ENCODE measurements at places on chromosomes 11 and 22.

- DNase-seq, result no peak
Measured at GRCh38 chr22:38638216-38638615, 18.0 kb downstream of the FAM227A start.

- no peak for DNase-seq
Measured at GRCh38 chr22:41939981-41940831, 6.7 kb downstream of the CENPM start.

GRCh38 chr11:73141309-73142127 lies 600 bp downstream of the FCHSD2 start:
- no peak for DNase-seq

DNA sequence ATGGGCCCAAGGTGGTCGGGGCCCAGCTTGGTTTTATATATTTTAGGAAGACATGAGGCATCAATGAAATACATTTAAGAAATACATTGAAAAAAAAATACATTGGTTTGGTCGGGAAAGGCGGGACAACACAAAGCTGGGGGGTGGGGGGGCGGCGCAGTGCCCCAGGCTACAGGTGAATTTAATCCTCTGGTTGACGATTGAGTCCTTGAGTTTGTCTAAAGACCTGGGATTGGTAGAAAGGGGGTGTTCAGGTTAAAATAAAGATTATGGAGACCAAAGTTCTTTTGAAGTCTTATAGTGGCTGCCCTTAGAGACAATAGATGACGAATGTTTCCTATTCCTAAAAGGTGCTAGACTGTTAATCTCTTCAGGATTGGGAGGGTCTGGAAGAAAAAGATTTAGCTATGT lies 3.1 kb downstream of the IFITM1 start:
- no peak for DNase-seq

DNA sequence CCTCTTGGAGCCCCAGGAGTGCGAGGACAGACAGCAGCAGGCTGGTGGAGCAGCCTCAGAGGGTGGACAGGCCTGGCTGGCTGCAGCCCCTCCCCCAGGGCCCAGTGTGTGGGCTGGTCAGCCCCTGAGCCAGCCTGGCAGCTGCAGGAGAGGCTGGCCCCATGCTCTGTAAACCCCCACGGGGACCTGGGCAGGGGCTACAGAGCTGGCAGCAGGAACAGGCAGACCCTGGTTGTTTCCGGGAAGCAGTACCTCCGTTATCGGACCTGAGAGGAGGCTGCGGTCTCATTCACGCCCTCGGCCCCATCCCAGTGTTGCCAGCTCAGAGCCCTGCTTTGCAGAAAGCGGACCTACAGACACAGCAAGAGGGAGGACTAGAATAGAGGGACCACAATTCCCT lies 38.5 kb upstream of the COMT start:
- no peak for DNase-seq

GRCh38 chr11:7671347-7672215 lies 1.7 kb downstream of the CYB5R2 start:
- no peak for DNase-seq

GRCh38 chr11:49424136-49424535 lies 215.7 kb upstream of the FOLH1 start:
- no peak for DNase-seq

- no peak for DNase-seq
Measured at GRCh38 chr22:23566705-23567475, 13.2 kb downstream of the IGLL1 start.

DNA sequence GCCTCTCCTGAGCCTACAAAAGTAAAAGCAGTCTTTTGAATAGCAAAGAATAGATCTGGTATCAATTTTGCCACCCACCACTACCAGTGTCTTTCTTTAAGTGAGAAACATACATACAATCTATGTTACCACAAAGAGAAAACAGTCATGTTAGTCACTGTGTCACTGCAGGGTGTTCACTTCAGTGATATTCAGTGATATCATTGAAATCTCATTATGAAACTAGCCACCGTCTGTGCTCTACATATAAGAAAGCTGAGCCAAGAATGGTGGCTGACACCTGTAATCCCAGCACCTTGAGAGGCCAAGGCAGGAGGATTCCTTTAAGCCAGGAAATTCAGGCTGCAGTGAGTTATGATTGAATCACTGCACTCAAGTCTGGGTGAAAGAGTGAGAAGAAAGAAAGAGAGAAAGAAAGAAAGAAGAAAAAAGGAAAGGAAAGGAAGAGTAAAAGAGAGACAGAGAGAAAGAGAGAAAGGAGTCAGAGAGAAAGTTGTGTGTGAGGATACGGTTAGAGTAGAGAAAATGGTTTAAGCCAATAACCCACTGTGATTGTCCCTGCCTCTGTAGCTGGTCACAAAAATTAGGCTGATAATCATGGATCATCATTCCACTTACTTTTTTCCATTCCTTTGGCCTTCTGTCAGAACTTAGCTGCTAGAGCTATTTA lies 847.1 kb downstream of the FAM181B start:
- no peak for DNase-seq

- no peak for DNase-seq
Measured at GRCh38 chr11:78429660-78430059, 12.0 kb upstream of the GAB2 start.

- DNase-seq, result no peak
Measured at GRCh38 chr22:31840585-31840984, 86.8 kb downstream of the DEPDC5 start.

DNA sequence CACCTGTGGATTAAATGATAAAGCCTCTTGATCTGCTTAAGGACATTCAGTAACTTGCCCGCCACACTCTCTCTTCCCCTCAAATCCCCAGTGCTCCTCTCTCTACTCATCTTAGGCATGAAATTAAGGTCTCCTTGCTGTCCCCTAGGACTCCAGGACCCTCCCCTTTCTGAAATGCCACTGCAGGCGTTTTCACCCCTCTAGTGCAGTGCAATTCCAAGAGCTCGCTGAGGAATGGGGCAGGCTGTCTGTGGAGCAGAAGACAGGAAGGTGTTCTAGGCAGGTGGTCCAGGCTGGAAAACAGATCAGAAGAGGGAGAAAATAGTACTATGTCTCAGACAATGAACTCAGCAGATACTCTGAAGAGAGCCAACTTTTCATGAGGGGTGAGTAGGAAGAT lies 55.8 kb upstream of the ARHGAP42 start:
- no peak for DNase-seq

DNA sequence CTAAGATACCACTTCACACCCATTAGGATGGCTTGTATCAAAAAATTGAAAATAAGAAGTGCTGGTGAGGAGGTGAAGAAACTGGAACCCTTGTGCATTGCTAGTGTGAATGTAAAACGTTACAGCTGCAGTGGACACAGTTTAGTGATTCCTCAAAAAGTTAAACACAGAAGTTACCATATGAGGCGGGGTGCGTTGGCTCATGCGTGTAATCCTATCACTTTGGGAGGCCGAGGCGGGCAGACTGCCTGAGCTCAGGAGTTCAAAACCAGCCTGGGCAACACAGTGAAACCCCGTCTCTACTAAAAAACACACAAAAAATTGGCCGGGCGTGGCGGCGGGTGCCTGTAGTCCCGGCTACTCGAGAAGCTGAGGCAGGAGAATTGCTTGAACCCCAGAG lies 43.5 kb downstream of the SGSM3 start:
- DNase-seq, result no peak

GRCh38 chr22:46734830-46735453 lies 3.1 kb downstream of the CERK start:
- DNase-seq, result no peak

DNA sequence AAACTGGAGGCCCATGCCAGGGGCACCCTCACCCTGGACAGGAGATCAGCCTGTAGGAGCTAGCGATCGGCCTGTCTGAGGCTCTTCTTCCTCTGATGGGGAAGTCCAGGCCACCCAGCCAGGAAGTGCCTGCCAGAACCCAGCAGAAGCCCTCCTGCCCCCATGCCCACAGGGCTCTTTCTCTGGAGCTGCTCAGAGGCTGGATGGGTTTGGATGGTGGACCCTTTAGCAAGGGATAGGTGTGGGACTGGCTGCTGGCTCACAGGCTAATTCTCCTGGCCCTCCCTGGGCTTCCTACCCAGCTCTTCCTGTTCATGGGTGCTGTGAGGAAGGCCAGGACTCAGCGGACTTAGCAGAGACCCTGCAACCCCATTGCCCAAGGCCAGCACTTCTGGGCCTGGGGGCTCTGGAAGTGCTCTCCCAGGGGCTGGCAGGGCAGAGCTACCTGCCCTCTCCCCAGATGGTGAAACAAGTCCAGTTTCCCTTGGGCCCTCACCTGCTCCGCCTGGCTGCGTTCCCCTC lies 7.6 kb downstream of the FXYD2 start:
- DNase-seq, result no peak

DNA sequence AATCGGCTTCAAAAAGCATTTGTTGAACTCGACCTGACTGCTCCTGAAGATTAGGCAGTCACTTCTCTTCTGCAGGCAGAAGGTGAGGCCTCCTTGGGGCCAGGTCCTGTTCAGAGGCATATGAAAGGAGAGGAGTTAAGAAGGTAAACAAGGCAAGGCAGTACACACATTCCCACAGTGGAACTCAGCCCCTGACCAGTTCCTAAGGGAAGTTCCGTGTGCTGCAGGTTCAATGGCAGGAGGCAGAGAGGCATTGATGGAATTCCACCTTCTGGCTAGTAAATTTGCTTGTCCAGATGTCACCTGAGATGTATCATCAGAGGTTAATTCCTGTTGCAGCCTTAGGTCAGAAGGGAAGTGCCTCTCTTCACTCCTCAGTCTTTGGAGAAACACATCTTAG lies 337.0 kb upstream of the MTNR1B start:
- DNase-seq, result no peak

DNA sequence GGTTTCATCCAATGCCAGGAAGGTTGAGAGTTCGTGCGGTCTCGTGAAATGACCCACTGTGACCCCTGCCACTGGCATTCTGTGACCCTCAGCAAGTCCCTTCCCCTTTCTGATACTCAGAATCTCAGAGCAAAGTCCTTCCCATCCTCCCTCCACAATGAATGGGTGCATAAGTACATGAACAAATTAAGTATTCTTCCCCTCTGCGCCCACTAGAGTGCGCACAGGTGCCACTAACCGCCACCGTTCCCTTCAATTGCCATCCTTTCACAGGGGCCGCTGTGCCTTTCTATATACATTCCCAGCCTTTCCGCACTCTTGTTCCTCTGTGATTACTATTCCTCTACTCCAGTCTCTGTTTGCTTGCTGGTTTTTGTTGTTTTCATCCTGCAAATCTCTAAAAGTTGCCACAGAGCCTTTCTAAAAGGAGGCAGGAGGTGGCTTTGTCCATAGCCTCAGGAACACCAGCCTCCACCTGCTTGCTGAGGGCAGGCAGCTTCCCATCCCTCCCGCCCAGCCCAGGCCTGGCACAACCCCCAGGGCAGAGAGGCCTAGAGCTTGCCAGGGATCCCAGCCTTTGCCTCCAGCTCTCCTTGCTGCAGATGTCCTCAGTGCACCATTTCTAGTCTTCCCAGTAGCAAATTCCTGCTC lies 6.7 kb upstream of the AP1B1 start:
- DNase-seq, result peak; percentile 50

GRCh38 chr11:102234779-102235439 lies 82.4 kb upstream of the BIRC3 start:
- DNase-seq, result no peak

- no peak for DNase-seq
Measured at GRCh38 chr11:134786636-134787035, 374.6 kb upstream of the B3GAT1 start.

DNA sequence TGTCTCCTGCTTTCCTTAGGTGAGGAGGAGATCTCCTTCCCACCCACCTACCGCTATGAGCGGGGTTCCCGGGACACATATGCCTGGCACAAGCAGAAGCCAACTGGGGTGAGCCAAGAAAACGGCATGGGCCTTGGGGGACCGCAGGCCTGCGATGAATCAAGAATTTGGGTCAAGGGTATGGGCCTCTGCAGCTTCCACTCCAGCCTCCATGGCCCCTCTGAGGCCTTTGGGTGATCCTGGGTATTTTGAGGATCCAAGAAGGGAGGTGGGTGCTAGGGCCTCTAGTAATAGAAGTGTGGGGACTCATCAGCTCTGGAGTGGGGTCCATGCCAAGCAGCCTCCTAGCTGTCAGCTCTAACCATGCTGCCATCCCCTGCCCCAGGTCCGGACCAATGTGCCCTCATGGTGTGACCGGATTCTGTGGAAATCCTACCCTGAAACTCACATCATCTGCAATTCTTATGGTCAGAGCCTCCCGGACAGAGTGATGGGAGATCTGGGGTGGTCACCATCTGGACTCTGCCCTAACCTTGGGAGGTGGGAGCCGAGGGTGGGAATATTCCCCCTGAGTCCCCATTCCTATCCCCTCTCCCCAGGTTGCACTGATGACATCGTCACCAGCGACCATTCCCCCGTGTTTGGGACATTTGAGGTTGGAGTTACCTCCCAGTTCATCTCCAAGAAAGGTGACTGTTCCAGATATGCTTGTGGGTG lies 8.6 kb downstream of the INPPL1 start:
- DNase-seq, result no peak

DNA sequence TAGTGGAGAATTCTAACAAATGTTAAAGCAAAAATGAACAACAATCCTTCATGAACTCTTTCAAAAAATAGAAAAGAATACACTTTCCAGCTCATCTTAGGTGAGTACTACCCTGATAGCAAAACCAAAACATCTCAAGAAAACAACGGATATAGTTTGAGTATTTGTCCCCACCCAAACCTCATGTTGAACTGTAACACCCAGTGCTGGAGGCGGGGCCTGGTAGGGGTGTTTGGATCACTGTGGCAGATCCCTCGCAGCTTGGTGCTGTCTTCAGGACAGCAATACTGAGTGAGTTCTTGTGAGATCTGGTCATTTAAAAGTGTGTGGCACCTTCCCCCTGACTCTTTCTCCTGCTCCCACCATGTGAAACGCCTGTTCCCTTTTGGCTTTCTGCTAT lies 27.0 kb downstream of the NCAPD3 start:
- DNase-seq, result no peak

- no peak for DNase-seq
Measured at GRCh38 chr11:60349990-60350389, 22.9 kb downstream of the MS4A6E start.

GRCh38 chr11:113587308-113587739 lies 112.1 kb upstream of the DRD2 start:
- no peak for DNase-seq

DNA sequence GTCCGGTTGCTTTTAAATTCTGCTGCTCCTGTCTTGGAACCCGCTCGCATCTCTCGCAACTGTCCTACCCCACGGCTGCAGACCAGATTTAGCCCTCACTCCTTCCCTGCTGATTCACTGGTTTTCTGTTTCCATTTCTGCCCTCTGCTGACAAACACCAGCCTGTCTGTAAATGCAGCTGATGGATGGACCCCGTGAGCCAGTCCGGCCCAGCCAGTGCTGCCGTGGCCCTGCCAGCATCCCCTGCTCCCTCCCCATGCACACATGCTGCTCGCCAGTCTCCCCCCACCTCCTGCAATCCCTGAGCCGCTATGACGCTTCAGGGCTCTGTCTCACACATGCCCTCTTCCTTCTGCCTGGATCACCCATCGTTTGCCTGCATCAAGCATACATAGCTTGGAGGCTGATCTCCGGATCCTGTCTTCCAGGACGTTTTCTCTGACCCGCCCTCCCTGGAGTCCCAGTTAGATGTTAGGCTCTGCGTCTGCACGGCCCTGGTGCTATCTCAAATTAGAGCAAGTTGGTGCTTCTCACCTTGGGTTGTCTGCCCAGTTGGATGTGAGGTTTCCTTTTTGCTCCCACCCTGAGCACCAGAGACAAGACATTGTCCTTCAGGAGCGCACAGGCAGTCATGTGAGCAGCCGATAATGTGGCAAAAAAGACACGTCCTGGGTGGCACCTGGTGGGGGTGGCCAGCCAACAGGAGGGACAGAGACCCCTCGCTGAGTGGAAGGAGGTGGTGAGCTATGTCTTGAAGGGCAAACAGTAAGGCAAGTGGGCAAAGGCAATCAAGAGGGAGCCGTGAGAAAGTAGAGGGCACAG lies 4.3 kb upstream of the ACR start:
- no peak for DNase-seq

- no peak for DNase-seq
Measured at GRCh38 chr11:67648796-67649613, 1.5 kb downstream of the ACY3 start.
